Dorsolateral prefrontal cortex (tissue), 122 donors: ENCODE measurements at places on chromosomes 16 and 17.

DNA sequence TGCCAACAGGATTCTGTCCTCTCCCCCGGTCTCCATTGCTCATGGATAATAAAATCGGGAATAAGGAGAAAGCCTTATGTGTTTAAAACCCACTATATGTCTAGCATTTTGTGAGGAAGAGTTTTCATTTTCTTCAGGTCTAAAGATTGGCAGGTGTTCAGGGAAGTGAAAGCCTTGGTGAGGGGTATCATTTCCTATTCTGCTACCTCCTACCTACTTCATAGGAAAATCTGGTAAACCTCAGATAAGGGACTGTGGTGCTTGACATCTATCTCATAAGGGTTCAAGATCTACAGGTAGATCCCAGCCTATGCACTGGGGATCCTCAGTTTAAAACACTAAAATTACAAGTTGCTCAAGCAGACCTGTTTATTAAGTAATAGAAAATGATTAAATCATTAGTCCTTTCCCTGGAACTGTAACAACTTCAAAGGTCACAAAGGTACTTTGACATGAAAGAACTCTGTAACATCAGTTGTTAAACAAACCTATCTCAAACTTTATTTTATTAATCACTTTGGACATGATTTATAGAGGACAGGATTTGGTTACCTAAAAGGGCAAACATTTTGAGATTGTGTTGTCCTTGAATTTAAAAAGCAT lies 6.5 kb downstream of the MOSMO start:
- DNase-seq, result no peak

DNA sequence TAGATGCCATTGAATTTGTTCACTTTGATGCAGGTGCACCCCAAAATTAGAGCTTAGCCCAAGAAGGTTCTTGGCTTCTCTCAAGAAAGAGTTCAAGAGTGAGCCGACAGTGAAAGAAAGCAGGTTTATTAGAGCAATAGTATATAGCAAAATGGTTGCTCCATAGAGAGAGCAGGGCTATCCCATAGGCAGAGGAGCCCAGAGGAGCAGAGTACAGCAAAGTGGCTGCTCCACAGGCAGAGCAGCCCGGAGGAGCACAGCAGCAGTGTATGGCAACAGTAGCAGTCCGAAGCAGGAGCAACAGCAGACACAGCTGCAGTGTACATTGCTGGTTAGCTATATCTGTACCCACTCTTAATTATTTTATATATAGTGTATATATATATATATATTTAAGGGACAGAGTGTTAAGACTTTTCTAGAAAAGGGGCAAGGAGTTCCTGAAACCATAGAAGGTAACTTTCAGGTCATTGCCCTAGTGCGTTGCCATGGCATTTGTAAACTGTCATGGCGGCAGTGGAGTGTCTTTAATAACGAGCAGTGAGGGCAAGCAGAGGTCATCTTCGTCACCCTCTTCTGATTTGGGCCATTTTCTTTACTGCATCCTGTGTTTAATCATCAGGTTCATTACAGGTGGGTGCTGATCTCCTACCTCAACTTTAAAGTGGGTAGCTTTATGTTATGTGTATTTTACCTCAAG lies 222.7 kb downstream of the CYB561 start:
- no peak for DNase-seq

GRCh38 chr16:9077091-9077809 lies 14.2 kb upstream of the HAPSTR1 start:
- DNase-seq, result no peak

DNA sequence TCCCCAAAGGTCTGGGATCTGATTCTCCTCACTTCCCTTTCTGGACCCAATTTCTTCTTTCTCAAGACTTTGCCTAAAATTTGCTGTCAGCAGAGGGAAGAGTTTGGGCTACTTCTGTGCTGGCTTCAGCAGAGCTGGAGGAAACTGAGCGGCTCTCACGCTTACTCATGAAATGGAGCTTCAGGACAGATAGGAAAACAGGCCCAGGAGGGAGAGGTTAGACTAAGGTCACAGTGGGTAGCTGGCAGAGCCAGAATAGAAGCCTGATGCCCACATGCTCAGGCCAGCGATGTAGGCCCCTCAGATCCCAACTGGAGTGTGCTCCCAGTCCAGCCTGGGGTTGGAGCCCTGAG lies 593 bp downstream of the SLC38A7 start:
- DNase-seq, result no peak

DNA sequence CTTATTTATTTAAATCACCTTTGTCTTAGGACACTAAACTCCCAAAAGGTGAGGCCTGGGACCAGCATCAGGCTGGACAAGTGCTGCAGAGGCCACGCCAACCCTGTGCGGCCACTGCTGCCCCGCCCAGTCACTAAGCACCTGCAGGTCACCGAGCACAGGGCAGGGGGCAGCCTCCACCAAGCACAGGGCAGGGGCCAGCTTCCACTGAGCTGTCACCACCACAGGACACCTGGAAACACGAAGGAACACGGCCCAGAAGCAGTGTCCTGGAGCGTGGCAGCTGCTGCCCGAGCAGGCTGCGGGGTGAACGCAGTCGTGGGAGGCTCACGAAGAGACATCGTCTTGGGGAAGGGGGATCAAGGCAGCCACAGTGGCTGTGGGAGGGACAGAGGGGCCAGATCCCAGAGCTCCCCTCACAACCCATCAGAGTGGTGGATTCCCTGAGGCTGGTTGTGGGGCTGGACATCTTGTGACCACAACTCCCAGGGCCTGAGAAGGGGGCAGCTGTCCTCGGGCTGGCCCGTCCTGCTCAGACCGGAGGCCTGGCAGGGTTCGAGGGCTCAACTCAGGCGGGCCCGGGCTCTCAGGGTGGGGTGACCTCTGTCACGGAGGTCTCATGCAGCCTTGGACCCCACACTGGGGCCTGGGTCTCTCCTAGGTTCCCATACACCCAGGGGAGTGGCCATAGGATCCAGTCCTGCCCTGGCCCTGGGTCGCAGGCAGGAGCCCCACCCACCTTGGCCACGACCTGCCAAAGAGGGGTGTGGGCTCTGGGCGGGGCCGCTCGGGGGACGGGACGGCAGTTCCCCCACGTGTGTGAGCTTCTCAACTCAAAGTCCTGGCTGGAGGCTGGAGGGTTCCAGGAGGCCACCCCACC lies 18.7 kb downstream of the RAB40B start:
- no peak for DNase-seq

DNA sequence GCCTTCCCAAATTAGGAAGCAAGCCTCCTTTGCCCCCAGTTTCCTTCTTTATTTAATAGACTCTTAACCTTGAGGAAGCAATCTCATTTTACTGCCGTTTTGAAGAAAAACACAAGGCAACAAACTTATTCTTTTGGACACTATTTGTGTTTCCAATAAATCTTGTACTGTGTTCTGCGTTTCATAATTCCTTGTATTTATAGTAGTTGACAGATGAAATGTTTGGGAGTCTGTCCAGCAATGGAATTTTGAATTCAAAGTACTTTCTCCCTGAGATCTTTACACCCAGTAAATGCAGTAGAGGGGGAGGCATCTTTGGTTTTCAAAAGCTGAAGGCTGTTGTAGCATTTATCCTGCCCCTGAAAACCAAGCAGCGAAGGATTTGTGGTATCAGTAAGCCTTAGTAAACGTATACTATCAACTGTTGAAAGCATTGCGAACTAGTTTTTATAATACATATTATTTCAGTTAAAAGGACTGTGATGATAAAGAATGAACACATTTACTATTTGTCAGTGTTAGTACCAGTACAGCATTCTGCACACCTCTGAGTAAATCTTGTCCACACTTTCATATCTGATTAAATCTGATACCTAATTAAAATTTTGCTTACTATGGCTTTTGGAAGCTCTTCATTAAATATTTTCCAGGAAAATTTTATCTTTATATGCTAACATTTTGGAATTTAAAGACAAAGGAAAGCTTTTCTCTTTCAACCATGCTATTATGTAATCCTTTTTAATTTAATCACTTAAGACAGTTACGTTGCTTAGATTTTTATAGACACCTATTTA lies 83.1 kb downstream of the TNRC6C start:
- DNase-seq, result no peak

DNA sequence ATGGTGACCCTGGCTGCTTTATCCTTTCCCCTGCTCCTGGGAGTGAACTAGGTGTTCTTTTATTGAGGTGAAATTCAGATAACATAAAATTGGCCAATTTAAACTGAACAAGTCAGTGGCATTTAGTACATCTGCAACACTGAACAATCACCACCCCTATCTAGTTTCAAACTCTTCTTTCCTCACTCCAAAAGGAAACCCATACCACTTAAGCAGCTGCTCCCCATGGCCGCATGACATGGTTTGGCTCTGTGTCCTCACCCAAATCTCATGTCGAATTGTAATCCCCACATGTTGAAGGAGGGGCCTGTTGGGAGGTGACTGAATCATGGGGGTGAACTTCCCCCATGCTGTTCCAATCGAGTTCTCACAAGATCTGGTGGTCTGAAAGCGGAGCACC lies 154.1 kb downstream of the STX8 start:
- no peak for DNase-seq
